ENCODE measurements at places on chromosomes 4 and X.

DNA sequence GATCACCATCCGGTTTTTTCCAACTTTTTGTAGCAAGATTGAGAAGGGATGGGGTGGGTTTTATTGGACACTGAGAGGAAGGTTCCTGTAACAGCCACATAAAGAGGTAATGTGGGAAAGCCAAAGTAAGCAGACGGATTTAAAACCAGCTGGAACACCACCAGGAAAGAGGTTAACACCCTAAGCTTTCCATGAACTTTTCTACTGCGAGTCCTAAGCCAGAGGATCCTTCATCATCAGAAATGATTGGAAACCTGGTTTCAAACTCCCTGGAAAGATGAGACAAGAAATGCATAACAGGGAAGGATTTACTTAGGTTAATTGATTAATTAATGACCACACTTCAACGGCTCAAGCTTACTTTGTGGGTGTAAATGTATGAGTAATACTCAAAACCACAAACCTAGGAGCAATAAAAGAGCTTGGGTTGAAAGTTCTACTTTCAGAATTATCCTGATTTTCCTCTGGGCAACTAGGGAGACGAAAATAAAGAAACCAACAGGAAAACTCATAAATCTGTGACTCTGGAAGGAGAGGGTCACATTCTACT, 91.5 kb downstream of the COX18 start:
- DNase-seq, result peak; percentile 59

- no peak for DNase-seq
These were observed 46.0 kb downstream of the HADH start for GRCh38 chr4:108035691-108036090.

- DNase-seq, result no peak
These were observed 406.8 kb downstream of the TMA16 start for GRCh38 chr4:163901319-163901718.

- no peak for DNase-seq
These were observed 5.6 kb upstream of the SPRY1 start for GRCh38 chr4:123390846-123391456.

DNA sequence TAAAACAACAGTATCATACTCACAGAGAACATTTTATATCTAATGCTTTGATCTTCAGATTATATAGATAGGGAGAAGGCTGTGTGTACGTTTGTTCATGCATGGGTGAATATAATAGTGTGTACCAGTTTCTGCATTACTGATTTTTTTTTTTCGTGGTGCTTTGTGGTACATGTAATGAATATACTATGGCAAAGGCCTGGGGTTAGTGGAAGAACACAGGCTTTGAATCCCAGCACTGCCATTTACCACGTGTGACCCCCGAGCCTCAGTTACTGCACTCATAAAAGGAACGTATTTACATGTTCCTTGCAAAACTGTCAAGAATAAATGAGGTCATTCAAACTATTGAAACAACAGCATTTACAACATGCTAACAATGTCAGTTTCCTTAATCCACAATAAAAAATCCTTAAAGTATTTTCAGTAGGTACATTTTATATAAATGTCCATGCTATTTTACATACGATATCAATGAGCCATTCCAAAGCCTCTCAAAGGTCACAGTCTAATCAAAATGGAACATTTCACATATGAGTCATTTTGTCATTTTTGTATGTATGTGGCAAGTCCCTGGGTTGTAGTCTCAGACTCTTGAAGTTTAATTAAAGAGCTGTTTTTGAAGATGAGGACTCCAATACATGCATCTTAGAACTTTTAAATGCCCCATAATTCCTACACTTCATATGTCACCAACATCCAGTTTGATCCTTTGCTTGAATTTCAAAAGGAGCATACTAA, 242.8 kb downstream of the PPP3CA start:
- DNase-seq, result no peak

DNA sequence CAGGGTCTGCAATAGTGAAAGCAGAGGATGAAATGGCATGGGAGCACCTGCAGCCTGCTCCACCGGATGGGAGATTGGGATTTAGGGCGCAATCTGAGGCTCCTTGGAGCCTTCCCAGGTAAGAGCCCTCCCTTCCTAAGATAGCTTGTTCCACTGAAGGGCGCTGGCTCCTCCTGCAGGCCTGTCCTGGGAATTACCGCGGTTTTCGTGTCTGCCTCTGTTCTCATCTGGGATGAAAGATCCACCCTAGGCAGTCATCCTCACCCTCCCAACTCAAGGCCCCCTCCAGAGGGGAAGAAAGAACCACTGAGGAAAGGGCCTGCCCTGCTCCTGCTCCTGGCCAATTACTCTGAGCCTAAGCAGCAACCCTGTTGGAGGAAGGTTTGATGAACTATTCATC, 547.5 kb downstream of the SMARCA1 start:
- DNase-seq, result no peak

DNA sequence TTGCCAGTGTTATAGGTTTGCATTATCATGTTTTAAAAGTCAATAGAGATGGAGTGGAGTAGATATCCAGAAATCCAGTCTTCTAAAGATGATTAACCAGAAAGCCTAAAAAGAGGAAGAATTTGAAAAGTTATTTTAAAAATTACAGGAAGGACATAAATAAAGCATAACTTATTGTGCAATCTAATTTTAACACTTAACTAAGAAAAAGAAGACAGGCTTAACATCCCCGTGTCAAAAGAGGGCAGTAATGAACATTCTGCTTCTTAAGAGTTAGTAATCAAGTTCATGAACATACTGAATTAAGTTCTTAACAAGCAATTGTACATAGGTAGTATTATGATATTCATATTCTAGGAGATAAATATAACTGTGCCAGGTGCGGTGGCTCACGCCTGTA, 39.3 kb downstream of the ELF2 start:
- DNase-seq, result no peak

DNA sequence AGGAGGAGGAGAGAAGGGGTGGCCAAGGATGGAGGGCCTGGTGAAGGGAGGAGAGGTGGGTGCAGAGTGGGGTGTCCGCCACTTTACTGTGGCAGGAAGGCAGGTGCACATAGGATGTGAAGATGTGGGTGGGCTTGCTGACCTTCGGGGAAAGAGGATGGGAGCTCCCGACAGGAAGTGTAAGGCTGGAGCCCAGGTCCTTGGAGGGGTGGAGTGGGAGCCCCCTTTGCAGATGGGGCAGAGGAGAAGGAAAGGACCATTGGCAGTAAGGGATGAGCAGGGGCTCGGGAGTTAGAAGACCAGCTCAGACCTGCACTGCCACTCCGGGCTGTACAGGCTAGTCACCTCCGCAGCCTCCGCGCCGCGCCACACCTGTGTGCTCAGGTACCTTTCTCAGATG, 89.5 kb downstream of the EVC start:
- DNase-seq, result no peak

GRCh38 chr4:142585411-142585810, 260.7 kb downstream of the INPP4B start:
- no peak for DNase-seq

DNA sequence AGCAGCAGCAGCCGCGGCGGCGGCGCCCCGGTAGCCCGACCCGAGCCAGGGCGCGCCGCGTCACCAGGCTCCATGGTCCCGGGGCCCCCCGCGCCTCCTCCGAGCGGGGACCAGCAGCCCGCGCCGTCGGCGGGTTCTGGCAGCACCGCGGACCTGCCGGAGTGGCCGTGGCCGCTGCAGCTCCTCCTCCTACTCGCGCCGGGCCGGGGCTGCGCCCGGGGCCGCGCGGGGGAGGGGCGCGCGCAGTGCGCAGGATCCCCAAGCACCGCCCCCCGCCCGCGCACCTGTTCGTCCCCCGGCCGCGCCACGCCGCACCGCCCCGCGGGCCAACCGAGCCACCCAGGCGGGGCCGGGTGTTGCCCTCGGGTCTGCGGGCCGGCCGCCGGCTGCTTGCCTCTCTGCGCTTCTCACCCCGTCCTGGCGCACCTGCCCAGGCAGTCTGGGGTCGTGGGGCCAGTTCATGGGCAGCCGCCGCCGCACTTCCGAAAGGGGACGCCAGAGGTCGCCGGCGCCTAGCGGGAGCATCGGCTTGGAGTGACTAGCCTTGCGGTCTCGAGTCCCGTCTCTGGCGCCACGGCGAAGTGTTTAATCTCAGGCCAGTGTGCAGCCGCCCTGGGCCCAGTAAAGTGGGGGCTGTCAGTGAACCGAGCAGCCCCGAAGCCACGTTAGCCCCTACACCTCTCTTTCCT, at the start of gene SLC9A7:
Gene SLC9A7 (minus strand): TSS at position 163 of the 689 bp plus-strand sequence. CDS start 89 bp downstream, at position 74.
- peak; percentile 13 for DNase-seq

GRCh38 chr4:74930162-74930561, 2.8 kb upstream of the PARM1 start:
- DNase-seq, result no peak

GRCh38 chr4:186016796-186017195, 52.2 kb upstream of the TLR3 start:
- DNase-seq, result no peak

DNA sequence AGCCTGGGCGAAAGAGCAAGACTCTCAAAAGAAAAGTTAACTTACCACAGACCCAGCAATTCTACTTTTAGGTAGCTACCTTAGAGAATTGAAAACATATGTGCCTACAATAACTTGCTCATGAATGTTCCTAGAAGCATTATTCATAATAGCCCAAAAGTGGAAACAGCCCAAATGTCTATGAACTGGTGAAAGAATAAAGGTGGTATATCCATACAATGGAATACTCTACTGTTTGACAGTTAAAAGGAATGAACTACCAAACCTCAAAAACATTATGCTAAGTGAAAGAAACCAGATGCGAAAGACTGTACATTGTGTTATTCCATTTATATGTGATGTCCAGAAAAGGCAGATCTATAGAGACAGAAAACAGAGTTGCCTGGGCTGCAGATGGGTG, 131.4 kb downstream of the UCHL1 start:
- DNase-seq, result no peak

DNA sequence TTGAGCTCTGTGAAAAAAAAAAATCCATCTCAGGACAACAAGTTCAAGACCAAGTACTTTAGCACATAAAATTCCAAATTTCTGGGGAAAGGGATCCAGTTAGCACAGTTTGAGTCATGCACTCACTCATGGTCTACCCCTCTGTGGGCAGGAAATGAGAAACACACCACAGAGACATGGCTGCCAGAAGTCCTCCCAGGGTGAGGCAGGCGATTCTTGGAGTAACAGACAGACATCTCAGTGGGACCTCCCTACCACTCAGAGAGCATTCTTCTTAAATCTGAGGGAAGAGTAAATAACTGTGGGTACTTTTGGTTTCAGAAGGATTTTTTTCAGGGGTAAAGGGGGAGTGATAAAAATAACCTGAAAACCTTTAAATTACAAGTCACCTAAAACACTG, 14.1 kb downstream of the CXCL1 start:
- peak; percentile 86 for DNase-seq

DNA sequence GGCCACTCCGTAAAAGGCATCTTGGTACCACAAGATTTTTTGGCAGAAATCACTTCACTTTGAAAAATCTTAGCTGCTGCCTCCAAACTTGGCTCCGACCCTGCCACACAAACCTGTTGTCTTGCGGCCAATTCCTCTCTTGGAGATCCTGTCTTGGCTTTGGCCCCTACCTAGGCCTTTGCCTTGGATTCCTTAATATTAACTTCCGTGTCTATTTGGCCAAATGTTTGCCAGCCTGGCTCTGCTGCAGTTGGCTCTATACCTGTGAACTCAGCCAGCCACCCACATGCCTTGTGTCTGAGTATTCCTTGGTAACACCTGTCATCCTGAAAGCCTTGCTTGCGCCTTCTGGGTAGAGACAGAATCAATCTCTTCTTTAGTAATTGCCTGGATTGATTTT, 12.5 kb downstream of the GRXCR1 start:
- DNase-seq, result no peak

- DNase-seq, result no peak
These were observed 79.3 kb upstream of the CAMK2D start for GRCh38 chr4:113840861-113841260.

Measured in astrocyte of the cerebellum (primary cell).